ENCODE measurements at places on chromosomes 7 and 10.

DNA sequence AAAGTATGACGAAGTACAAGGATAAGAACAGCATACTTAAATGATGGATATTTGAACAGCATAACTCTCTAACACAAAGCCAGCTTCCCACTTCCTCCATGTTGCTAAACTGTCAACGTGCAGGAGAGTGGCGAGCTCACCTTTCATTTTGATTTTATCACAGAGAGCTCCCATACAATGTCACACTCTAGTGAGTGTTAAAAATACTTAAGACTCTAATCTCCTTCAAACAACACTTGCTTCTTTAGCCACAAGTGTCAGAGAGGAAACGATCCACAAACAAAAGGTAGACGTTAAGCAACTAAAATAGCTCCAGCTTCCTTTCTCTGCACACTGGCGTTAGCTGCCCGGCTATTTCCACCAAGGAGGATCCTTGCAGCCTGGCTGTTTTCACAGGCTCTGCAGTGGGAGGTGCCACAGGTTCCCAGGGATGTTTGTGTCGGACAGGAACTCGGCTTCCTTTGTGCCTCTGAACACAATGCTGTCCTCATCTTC lies 194.6 kb downstream of the COBL start:
- no peak for DNase-seq

DNA sequence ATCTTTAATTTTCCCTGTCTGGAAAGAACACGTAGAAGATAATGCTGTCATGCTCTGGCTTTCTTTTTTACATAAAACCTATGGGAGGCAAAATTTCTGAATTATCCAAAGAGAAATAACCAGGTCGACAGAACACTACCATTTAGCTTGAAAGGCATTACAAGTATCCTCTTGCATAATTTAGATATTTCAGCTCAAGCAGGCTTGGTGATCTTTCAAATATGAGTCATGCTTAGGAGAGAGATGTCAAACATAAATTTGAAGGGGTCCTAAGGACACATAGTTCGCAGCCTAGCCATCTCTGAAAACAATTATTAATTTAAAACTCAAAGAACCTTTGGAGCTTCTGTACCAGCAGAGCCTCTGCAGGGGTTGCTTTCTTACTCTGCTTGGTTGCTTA lies 100.9 kb downstream of the FAS start:
- DNase-seq = peak; percentile 62

DNA sequence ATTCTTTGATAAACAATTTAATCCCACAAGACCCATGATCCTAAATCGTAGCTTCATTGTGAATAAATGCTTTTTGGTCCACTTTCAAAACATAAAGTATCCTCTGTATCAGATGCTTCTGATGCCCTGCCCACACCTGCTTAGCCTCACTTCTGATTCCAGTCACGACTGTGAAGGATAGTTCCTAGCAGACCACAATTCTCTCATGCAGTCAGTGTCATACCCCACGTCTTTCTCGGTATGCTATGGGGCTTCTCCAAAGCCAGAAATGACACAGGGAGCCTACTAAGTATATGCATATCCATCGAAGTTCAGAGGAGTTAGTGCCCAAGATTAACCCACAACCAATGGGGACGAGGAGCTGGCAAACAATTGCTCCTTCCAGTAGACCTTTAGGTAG lies 27.6 kb upstream of the CTNNA3 start:
- DNase-seq = no peak

GRCh38 chr10:49663596-49663995 lies 15.9 kb upstream of the C10orf53 start:
- no peak for DNase-seq

GRCh38 chr10:80448209-80448942 lies 5.7 kb upstream of the TSPAN14 start:
- no peak for DNase-seq

- peak; percentile 13 for DNase-seq
Measured at GRCh38 chr7:45384499-45384898, 189.7 kb upstream of the ADCY1 start.

GRCh38 chr7:70520611-70521010 lies 611.3 kb upstream of the GALNT17 start:
- peak; percentile 57 for DNase-seq

DNA sequence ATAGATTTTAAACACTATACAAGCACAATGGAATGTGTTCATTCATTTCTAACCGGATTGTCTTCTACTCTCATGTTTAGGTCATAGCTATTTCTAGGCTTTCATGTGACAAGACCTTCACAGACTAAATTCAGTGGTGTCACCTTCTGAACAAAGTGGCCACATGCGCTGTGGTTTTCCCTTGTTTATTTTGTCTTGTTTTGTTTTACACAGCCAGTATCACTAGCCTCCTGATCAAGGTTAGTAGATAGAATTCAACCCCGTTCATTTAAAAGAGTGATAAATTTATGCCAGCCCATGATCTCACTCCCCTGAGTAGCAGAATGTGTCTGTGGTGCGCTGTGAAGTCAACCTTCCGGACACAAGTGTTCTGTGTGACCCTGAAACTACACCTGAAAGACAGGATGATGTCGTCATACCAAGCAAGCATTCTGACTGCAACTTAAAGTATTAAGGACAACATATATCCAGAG lies 209.1 kb downstream of the CREB5 start:
- no peak for DNase-seq

DNA sequence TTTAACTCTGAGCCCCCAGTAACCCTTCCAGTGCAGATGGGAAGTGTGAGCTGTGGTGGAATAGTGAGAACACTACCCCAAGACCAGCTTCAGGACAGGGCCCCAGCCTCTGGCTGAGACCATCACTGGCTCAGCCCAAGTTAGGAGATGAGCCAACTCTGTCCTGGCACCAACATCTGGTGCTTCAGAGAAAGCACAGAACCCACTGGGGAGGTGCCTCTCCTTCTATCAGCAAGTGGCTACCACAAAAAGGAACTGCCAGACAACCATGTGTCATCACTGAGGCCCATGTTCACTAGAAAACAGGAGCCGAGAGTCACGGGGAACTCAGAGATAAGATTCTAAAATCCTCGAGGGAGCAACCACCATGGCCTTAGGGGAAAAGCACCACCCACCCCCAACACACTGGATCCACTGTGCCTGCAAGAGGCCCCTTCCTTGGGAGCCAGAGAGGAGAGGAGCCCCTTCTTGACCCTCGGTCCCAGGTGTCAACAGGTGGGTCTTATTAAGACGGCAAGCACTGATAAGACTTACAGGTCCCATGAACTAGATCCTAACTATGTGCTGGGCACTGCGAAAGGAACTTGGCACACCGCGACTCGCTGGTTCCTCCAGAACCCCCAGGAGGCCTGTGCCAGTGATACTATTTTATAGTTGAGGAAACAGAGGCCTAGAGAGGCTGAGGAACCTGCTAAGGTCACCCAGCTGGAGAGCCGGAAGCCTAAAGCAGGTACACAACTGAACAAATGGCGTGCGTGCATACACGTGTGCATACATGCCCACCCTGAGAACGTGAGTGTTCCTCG lies 102.7 kb downstream of the FAM53B start:
- DNase-seq = peak; percentile 64

DNA sequence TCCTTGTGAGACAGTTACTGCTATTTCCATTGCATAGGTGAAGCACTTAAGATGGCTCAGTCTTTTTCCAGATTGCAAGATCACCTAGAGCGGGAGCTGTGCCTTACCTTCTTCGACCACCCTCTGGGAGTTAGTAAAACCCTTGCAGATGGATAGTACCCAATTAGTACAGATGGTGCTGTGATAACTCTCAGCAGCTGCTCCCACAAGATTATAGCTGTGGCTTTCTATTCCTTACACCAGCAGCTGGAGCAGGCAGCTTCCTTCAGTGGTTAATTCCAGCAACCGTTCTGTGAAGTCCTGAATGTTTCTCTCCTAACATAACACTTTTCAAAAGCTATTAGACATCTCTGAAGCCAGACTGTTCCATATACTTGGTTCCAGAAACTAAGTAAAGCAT lies 796.8 kb downstream of the XPNPEP1 start:
- no peak for DNase-seq

DNA sequence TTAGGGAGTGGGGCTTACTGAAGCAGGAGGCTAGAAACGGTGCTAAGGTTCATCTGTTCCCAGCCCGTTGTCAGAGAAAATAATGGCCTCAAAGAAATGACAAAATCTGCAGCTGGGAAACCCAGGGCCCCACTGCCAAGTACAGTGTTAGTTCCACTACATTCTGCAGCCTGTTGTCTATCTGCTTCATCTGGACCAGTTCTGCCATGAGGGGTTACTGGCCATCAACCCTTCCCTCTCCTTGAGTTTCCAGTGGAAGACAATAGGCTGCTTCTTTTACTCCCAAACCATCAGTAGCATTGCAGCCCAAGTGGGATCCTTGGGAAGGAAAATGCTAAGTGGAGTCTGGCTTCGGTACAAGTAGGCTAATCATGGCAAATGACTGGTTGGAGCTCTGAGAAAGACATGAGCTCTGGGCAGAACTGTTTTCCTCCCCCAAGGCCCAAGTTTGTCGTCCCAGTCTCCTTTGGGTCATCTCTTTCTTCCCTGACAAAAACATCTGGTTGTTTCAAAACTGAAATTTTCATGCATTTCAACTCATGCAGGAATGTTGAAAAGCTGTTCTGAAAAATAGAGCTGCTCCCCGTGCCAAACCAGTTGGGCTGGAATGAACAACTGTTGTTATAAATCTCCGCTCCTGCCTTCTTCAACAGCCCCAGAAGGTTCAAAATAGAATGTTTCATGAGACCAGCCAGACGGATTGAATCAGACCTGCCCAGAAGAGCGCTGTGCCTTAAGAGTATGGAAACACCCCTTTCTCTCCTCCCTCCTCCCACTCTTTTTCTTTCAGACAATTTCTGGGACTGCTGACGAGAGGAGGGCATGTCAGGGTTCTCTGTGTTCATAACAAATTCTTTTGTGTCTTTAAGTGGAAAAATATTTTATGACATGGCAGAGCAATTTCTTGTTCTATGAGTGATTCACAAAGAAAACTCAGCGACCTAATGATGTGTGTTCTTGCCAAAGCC lies 116.6 kb downstream of the RAB18 start:
- DNase-seq = peak; percentile 100

DNA sequence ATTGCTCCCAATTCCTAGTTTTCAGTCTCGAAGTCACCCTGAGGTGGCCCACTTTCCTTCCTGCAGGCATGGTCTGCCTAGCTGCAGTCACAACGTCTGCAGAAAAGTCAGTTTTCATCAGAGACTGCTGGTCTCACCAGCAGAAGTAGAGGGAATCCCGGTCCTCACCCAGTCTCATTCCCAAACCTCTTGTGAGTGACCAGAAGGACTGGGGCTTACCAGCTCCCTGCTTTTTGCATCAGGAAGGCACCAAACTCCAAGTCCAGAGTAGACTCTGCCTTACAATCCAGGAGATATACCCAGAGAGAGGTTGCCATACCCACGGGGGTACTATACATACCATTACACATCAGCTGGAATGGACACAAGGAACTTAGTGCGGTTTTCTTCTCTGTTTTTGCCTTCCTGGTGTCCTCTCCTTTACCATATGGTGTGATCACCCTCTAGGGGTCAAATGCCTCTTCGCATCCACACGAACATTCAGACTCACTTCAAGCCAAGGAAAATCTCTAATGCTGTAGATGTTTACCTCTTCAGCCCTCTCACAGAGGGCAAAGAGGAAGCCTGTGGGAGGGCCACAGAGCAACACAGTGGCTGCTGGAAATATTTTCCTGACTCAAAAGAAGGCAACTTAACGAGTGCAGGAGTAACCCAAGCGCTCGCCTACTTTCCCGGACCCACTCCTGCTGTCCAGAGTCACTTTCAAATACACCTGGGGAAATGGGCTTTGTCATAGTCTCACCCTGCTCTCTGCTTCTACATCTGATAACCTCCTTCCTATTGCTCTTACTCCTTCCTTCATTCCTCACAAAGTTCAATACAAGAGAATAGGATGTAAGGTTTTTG lies 220.9 kb downstream of the C7orf25 start:
- peak; percentile 71 for DNase-seq

- no peak for DNase-seq
Measured at GRCh38 chr7:141013345-141013715, 1.4 kb downstream of the MRPS33 start.

DNA sequence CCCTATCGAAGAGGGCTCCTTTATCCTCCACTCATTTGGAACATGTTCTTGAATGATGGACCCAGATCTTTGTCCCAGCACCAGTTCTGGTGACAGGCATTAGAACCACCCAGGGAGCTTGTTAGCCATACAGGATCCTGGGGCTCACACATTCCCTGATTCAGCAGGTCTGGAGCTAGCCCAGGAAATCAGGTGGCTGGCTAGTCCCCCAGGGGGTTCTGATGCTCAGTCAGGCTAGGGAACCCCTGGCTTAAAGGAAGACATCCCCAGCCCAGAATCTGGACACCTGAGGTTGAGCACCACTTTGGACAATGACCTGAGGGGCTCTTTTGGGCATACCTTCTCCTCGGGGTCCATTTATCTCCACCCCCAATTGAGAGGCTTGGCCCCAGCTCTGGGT lies 37.0 kb upstream of the NANOS1 start:
- no peak for DNase-seq

GRCh38 chr7:78939669-78940068 lies 513.8 kb downstream of the MAGI2 start:
- DNase-seq = no peak

- peak; percentile 54 for DNase-seq
Measured at GRCh38 chr10:44557596-44558191, 172.8 kb upstream of the CXCL12 start.

- DNase-seq = no peak
Measured at GRCh38 chr10:22701132-22701826, 13.1 kb downstream of the PIP4K2A start.

DNA sequence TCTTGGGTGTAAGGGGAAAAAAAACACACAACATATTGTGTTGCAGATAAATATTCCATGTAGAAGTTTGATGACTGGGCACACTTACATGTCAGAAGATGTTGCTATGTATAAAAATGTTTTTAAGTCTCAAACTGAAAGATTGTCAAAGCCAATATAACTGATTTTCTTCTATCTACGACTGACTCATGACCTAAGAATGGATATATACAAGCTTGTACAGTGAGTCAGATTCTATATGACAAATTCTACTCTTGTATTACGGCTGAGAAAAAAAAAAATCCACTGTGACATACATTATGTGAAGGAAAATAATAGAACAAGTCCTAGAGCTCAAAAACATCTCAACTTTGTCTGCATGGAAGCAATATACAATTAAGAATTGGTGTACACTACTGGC lies 343.0 kb upstream of the PCDH15 start:
- DNase-seq = no peak

GRCh38 chr7:28516390-28517172 lies 104.3 kb downstream of the CREB5 start:
- DNase-seq = no peak

- DNase-seq = no peak
Measured at GRCh38 chr7:51357821-51358220, 41.2 kb upstream of the COBL start.

GRCh38 chr7:37986908-37987330 lies 66.5 kb downstream of the EPDR1 start:
- DNase-seq = peak; percentile 57

GRCh38 chr10:113169111-113169510 lies 219.1 kb downstream of the TCF7L2 start:
- no peak for DNase-seq

DNA sequence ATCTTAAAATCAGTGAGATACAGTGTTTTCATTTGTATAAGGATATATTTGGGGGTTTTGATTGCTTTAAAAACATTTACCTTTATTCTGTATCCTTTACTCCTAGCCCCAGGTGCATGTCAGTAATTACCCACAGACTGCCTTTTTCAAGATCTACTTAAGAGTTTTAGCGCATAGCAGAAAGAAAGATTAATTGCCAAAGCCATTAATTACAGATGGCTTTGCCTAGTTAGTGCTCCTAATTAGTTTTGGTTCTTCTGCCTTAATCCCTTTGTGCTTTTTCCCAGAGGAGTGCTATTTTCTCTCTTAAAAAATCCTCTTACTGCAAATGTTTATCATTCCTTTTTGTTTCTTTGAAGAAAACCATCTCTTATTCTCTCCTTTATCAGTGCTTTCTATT lies 122.8 kb downstream of the MAPK8 start:
- no peak for DNase-seq

- DNase-seq = no peak
Measured at GRCh38 chr10:22832066-22832602, 95.7 kb upstream of the ARMC3 start.
